ENCODE measurements at places on chromosomes 2 and 18. TPM values are rescaled to one million over a fixed set of nuclear protein-coding genes. Genes with fewer than 3 reads are reported as not detected.

GRCh38 chr2:202066875-202067274, 6.2 kb upstream of the KIAA2012 start:
- no peak overlapping the region for H3K27ac ChIP-seq
- H3K4me1 ChIP-seq = no peaks in the 10 kb centered on the region
- no peak overlapping the region for H3K4me3 ChIP-seq
- H3K36me3 ChIP-seq = no peaks in the 10 kb centered on the region
- H3K27me3 ChIP-seq = no peaks in the 10 kb centered on the region
- DNase-seq = no peak

DNA sequence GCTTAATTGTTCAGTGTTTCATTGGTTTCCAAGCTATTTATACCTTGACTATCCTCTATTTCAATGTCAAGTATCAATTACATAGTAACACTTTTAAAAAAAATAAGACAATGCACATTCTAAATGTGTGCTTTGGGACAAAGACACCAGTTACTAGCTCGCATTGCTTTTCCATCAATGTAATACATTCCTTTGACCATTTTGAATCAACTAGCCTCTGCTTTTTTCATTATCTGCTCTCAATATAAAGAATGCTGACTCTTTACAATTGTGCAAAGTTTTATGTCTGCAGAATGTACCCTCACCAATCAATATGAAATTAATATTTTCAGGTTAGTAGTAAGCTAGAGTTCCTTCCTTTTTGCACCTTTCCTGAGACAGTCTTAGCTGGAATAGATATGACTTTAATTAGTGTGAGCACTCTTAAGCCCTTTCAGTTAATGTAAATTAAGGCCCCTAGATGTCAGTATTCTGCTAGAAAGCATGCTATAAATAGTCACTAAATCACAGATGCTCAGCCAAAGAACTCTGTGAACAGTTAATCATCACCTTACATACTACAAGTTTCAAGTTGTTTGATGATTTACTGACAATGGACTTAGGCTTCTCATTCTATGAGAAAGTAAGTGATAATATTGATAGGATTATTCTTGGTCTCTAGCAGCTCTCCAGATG, 413.6 kb downstream of the PTH2R start:
- no peaks in the 10 kb centered on the region for H3K36me3 ChIP-seq
- no peak overlapping the region for H3K4me3 ChIP-seq
- no peaks in the 10 kb centered on the region for H3K27me3 ChIP-seq

DNA sequence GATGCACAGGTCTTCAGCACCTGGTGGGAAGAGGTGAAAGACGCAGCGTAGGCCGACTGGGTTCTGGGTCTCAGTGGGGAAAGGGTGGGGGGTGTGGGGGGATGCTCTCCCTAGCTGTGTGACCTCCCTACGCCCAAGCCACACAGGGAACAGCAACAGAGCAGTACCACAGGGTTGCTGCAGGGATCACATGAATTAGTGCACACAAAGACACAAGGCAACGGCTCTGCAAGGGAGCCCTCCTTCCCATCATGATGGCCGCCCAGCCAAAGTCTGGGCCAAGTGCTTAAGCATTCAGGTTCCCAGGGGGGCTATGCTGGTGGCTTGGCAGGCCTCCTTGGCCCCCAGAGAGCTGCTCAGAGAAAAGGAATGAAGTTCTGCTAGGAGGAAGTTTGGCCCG, 28.2 kb upstream of the GBX2 start:
- no peaks in the 10 kb centered on the region for H3K27me3 ChIP-seq
- no peak for DNase-seq
- H3K36me3 ChIP-seq = no peaks in the 10 kb centered on the region
- no peak overlapping the region for H3K27ac ChIP-seq
- no peak overlapping the region for H3K4me3 ChIP-seq

DNA sequence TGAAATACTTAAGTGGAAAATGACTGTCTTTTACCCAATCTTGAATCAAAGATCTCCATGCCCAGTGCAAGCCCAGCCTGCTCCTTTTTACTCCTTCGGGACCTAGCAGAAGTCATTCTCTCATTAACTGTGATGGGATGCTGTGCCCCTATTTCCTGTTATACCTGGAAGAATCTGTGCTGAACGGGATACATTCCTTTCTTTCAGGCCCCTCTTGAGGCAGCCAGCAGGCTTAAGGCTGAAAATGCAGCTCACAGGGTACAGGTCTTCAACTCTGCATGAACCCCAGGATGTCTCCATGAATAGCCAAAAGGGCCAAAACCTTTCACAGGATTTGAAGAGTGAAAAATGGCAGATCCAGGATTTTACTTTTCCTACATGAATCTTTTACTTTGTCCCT, 784.8 kb upstream of the KLHL29 start:
- peaks cover 3% of the 10 kb centered on the region for H3K27me3 ChIP-seq
- H3K36me3 ChIP-seq = no peaks in the 10 kb centered on the region
- H3K27ac ChIP-seq = no peak overlapping the region
- DNase-seq = no peak

GRCh38 chr2:19623488-19623887, 265.1 kb upstream of the OSR1 start:
- no peaks in the 10 kb centered on the region for H3K4me1 ChIP-seq
- no peak overlapping the region for H3K4me3 ChIP-seq
- DNase-seq = no peak
- H3K36me3 ChIP-seq = no peaks in the 10 kb centered on the region

- no peaks in the 10 kb centered on the region for H3K27me3 ChIP-seq
- no peak for DNase-seq
- H3K4me1 ChIP-seq = no peaks in the 10 kb centered on the region
- no peak overlapping the region for H3K27ac ChIP-seq
These were observed 58.8 kb upstream of the LRRTM1 start for GRCh38 chr2:80363330-80363729.

Gene SERPINB3
- not detected for total RNA-seq

Gene MC5R
- total RNA-seq = not detected
